Gastroesophageal sphincter (tissue), 4 donors: ENCODE measurements at places on chromosomes 6 and 20.
A peak's percentile ranks its signal among the peaks of the same experiment; 100 is the strongest.

GRCh38 chr6:16511723-16512489 is 249.4 kb downstream of the ATXN1 start:
- ATAC-seq = no peak

GRCh38 chr6:117483645-117484016 is 1.2 kb downstream of the DCBLD1 start:
- ATAC-seq = no peak

GRCh38 chr20:59437601-59438031 is 137.2 kb downstream of the EDN3 start:
- no peak for ATAC-seq

DNA sequence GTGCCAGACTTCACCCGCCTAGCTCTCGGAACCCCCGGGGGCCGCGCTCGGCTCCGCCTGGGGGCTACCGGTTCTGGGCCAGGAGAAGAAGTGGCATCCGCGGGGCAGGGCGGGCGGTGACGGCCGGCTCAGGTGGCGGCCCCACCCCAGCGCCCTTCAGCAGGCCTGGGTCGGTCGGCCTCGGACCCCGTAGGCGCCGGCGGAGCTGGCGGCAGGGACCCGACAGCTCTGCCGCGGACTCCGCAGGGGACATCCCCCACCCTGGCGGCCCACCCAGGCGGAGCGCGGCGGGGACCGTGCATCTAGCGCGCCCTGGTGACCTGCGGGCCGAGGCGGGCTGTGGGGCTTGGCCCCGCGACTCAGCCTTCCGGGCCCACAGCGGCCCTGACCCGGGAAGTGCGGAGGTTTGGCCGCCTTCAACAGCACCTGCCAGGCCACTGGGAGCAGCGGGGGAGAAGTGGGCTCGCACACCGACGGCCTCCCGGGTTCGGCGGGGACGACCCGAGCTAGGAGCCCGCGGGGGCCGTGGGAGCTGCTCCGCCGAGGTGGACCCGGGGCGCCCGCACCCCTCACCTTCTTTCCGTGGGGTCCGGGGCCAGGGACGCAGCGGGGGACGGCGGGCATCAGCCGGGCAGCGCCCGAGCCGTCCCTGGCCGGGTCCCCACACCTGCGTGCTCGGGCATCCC is 87.1 kb downstream of the TMEM242 start:
- peak; percentile 15 for ATAC-seq

- no peak for ATAC-seq
Observed at GRCh38 chr6:79911992-79912391, 35.4 kb downstream of the ELOVL4 start.

GRCh38 chr6:81772741-81773140 is 20.3 kb upstream of the TENT5A start:
- ATAC-seq = no peak

DNA sequence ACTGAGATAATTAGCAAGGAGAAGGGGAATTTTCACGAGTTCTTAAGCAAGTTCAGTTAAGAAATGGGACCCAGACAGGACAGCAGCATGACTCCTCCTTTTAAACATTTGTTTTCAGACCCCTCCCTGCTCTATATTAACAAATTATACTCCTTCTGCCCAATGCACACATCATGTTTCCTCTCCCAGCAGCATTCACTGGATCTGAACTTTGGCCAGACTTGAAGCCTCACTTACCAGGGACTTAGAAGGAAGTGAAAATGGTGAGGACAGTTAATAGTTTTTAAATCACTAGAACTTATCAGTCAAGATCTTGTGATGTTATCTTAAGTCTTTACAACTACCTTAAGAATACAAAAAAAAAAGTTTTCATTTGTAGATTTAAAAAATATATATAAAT is 1174.7 kb upstream of the MAP3K7 start:
- no peak for ATAC-seq

GRCh38 chr6:154386848-154387717 is 30.5 kb upstream of the IPCEF1 start:
- no peak for ATAC-seq

GRCh38 chr6:146240322-146240721 is 211.5 kb downstream of the GRM1 start:
- no peak for ATAC-seq

DNA sequence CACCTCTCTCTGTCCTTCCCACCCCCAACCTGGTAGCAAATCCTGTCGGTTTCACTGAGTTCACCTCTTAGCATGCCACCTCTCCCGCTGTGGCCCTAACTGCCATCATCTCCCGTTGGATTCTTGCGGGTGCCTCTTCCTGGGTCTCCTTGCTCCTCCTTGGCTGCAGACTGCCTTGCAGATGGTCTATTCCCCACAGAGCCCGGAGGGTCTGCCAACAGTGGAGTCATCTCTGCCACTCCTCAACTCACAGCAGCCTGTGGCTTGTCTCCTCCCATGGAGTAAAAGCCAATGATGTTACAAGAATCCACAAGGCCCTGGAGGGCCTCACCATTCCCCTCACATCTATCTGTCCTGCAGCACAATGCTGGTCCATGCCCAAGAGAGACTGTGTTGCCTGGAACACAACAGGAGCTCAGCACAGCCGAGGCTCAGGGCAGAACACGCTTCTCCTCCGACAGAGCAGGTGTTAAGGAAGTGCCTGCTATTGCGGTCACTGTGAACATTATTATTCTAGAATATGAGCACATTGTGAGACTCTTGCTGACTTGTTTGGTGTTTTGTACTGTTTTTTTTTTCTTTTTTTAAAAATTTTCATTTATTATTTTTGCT is 241.8 kb upstream of the SULF2 start:
- no peak for ATAC-seq

- no peak for ATAC-seq
Observed at GRCh38 chr6:6521961-6522482, 66.5 kb upstream of the LY86 start.

GRCh38 chr6:3593161-3593560 is 136.3 kb upstream of the SLC22A23 start:
- ATAC-seq = no peak

- ATAC-seq = no peak
Observed at GRCh38 chr6:167731216-167731615, 95.5 kb upstream of the AFDN start.

GRCh38 chr20:8408587-8409307 is 276.7 kb downstream of the PLCB1 start:
- no peak for ATAC-seq

DNA sequence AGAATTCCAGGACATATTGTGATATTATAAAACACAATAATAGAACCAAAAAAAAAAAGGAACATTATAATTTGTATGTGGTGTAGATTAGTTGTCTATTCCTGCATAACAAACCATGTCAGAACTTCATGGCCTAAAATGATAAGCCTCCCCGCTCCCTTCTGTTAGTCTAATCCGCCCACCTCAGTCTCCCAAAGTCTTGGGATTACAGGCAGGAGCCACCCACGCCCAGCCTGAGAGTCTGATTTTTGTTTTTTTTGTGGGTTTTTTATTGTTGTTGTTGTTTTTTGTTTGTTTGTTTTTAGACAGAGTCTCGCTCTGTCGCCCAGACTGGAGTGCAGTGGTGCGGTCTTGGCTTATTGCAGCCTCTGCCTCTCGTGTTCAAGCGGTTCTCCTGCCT is 61.1 kb upstream of the C20orf144 start:
- no peak for ATAC-seq

DNA sequence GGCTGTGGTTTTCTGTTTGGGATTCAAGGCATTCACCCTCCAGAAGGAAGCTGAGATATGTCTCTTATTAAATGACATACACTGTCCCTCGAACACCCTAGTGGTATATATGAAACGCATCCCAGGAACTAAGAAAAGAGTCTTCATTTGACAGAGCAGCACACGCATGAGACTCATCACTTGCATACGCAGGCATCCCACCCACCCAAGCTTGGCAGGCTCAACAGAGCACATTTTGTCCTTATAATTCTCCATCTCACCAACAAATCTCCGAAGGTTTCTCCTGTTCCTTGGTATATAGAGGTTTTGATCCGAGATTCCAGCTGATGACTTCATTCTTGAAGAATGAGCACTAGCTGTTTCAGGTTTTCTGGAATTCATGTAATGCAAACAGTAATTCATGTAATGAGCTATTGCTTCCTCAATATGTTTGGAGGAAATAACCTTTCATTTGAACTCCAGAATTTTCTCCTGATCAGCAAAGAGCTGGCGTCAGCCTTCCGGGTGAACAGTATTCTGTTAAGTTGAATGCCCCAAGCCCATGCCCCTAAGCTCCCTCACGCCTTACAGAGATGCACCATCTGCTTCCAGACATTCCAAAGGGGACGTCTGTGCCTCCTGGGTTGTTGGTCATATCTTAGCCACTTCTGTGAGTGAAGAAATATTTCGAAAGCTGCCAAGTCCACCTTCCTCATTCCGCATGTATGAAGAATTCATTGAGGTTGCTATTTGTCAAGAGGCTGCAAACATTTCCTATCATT is 66.0 kb upstream of the CDH4 start:
- ATAC-seq = no peak

- ATAC-seq = no peak
Observed at GRCh38 chr6:108989700-108990099, 104.9 kb downstream of the SESN1 start.

DNA sequence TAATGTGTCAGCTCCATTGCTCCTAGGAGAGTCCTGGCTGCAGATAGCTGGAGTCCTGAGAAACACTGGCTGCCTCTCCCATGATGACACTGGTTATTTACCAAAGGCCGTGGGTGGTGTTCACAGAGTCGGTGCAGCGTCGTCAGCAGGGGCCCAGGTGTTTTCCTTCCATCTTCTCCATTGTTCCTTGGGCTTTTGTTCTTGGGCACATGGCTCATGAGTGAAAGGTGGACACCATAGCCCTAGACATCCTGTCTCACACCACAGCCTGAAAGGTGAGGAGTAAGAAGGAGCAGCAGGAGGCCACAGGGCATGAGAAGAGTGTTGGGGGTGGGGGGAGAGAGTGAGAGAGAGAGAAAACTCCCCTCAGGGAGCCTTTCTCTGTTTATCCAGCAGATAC is 9.1 kb downstream of the CST5 start:
- no peak for ATAC-seq

GRCh38 chr20:15196547-15197255 is 859.3 kb upstream of the FLRT3 start:
- ATAC-seq = no peak

DNA sequence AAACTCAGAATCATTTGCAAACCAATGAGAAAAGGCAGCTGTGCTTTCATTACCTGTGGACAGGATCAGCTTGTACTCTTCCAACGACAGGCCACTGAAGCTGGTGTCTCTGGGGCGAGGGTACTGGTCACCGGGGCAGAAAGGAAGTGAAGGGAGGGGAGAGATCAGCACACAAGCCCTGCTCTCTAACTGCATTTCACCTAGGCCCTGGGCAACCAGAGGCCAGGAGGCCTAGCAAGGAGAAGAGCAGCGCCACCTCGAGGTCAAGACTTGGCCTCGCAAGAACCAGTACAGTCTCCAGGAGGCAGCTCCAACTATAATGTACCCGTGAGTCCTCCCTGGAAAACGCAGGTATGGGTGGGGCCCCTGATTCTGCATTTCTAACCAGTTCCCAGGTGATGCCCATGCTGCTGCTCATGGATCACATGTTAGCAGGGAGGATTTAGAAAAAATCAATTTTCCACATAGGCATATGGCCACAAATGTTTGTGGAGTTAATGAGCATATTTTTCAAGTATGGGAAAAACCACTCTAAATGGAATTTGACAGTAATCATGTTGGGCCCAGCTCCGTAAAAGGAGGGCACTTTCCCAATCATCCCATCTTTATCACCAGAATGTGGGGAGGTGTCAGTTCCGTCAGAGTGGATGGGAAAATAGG is 11.0 kb downstream of the UQCC2 start:
- ATAC-seq = no peak

GRCh38 chr6:107355659-107356058 is 103.7 kb downstream of the PDSS2 start:
- ATAC-seq = no peak

DNA sequence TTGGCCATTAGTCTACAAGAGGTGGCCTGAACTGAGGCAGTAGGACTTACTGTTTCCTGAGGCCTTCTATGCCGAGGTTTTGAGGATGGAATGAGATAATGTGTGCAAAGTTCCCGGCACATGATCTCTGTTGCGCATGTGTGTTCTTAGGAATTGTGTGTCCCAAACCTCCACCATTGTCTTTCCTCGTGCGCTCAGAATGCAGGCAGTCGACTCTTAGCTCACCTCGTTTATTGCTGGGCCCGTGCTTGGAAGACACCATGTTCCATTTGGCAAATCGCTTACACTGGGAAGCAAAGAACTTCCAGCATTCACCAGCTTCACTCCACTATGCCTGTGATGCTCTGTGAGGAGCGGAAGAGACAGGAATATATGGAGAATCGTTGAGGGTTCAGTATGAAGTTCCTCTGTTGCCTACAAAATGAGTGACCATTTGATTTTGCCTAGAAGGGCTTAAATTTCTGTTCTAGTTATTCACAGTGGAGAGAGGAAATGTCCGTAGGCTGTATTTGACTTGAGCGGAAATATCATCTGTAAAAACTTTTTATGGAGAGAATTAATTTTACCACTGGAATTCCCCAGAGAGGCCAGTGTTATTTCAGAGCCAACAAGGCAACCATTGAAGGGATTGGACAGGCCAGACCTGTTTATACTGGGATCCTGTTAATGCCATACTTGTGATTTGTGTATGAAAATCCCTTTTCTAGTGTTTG is 75.7 kb upstream of the CLDN20 start:
- ATAC-seq = peak; percentile 23

GRCh38 chr6:110575925-110576463 is 99.6 kb upstream of the SLC22A16 start:
- no peak for ATAC-seq

DNA sequence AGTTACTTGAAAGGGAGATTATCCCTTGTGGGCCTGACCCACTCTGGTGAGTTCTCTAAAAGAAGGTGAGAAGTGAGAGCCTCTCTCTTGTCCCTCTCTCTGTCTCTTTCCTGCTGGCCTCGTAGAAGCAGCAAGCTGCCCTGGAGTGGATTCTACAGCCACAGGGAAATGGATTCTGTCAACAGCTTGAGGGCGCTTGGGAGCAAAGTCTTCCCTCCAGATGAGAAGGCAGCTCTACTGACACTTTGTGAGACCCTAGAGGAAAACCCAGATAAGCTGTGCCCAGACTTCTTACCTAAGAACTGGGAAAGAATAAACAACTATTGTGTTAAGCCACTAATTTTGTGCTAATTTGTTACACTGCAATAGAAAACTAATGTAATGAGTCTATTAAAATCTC is 39.9 kb downstream of the ANKRD60 start:
- ATAC-seq = no peak

- no peak for ATAC-seq
Observed at GRCh38 chr20:33559212-33559611, 69.3 kb downstream of the CBFA2T2 start.

GRCh38 chr6:90233994-90234393 is 62.6 kb downstream of the BACH2 start:
- no peak for ATAC-seq

DNA sequence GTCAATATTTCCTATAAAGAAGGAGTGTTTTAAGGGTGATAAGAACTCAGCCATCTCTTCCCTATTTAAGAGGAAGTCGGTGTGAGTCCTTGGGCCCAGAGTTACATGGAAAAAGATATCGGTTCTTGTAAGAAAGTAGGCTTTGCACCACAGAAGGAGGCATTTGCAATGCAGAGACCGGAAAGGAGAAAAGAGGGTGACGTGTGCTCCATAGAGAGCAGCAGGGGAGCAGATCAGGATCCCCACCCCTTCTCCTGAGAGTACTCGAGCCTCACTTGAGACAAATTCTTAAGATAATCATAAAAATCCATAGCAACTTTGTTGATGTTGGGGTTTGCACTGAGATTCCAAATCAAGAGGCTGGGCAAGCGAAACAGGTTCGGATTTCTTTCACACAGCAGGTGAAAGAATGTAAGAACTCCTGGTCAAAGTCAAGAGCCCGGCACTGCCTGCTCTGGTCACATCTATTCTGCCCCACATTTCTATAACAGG is 27.8 kb downstream of the FOXA2 start:
- no peak for ATAC-seq
